Astrocyte (in vitro differentiated cells and primary cell): ENCODE measurements at places on chromosomes 2 and 18. TPM values are rescaled to one million over a fixed set of nuclear protein-coding genes. Genes with fewer than 3 reads are reported as not detected.
A peak's percentile ranks its signal among the peaks of the same experiment; 100 is the strongest.

- DNase-seq, result no peak
- peaks cover 3% of the 10 kb centered on the region for H3K36me3 ChIP-seq
- peaks cover 14% of the 10 kb centered on the region for H3K27me3 ChIP-seq
- H3K4me3 ChIP-seq, result peak overlapping the region; percentile 77
- peaks cover 25% of the 10 kb centered on the region for H3K4me1 ChIP-seq
Measured at GRCh38 chr2:66441581-66442320, 6.8 kb downstream of the MEIS1 start.

GRCh38 chr2:47735136-47735869 is 47.6 kb upstream of the MSH6 start:
- H3K27ac ChIP-seq, result no peak overlapping the region
- DNase-seq, result no peak
- no peak overlapping the region for H3K4me3 ChIP-seq

DNA sequence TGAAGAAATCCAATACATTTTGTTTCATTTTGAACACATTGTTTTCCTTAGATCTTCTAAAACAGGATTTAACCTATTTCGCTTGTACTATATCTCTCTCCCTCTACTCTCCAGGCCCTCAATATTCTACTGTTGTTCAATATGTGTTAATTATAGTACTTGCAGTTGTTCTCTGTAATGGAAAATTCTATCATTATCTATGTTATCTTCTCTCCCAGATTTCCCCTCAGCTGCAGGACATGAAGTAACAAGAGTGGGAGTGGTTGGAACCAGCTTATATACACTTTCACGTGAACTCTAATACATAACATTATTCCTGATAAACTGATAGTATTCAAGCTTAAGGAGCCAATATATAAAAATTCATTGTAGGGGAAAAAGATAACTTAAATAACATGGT is 7.0 kb upstream of the STRN start:
- H3K4me1 ChIP-seq, result no peaks in the 10 kb centered on the region
- H3K27me3 ChIP-seq, result no peaks in the 10 kb centered on the region
- H3K27ac ChIP-seq, result no peak overlapping the region
- H3K36me3 ChIP-seq, result no peaks in the 10 kb centered on the region
- no peak overlapping the region for H3K4me3 ChIP-seq
- DNase-seq, result no peak

DNA sequence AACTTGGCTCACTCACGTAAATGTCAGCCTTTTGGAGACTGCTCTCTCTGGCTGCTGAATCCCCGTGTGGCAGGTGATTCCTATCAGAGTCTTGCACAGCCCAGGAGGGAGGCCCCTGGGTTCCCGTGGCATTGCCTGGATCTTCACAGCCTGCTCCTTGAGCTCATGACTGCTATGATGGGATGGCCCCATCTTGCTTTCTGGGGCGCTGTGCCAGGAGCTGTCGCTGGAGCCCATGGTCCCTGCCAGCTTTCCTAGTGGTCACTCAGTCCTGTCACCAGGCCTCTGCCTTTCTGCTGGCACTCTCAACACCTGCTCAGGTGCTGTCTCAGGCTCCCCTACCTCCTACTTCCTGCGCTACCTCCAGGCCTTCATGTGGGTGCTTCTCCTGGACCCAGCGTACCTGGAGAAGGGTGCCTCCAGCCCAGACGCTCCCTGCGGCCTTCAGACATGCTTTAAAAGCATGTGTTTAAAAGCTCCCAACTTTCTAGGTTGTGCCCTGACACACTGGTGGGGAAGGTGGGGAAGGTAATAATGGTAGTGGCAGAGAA is 110.1 kb downstream of the MCFD2 start:
- H3K36me3 ChIP-seq, result no peaks in the 10 kb centered on the region
- no peak overlapping the region for H3K4me3 ChIP-seq
- H3K4me1 ChIP-seq, result peaks cover 46% of the 10 kb centered on the region

DNA sequence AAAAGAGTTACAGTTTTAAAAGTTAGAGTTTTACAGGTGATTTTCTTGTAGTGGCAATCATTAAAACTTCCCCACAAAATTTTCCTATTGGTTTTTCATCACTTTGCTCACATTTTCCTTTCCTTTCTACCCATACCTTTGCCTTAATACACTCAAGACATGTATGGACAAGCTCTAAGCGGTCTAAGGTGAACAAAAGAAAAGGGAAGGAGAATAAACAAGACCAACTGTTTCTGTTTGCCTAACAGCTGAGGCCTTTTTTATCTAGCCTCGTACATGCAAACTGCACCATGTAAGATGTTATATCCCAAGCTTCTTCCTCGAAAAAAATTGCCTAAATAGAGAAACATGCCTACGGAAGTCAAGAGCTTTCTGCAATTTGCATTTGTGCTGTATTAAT is 33.9 kb upstream of the TBC1D8 start:
- no peak overlapping the region for H3K27ac ChIP-seq
- H3K4me3 ChIP-seq, result no peak overlapping the region
- no peaks in the 10 kb centered on the region for H3K4me1 ChIP-seq
- no peak for DNase-seq
- no peaks in the 10 kb centered on the region for H3K27me3 ChIP-seq

GRCh38 chr2:159557437-159558034 is 58.8 kb downstream of the BAZ2B start:
- no peaks in the 10 kb centered on the region for H3K36me3 ChIP-seq
- no peaks in the 10 kb centered on the region for H3K4me1 ChIP-seq
- H3K27me3 ChIP-seq, result no peaks in the 10 kb centered on the region

- H3K4me1 ChIP-seq, result peaks cover 11% of the 10 kb centered on the region
- no peak overlapping the region for H3K27ac ChIP-seq
Measured at GRCh38 chr2:121386707-121387106, 101.7 kb upstream of the TFCP2L1 start.

GRCh38 chr2:18856765-18857164 is 267.4 kb upstream of the NT5C1B start:
- H3K4me1 ChIP-seq, result no peaks in the 10 kb centered on the region
- no peak overlapping the region for H3K27ac ChIP-seq
- no peaks in the 10 kb centered on the region for H3K27me3 ChIP-seq
- no peaks in the 10 kb centered on the region for H3K36me3 ChIP-seq
- DNase-seq, result no peak

GRCh38 chr2:12685145-12685544 is 31.6 kb upstream of the TRIB2 start:
- no peaks in the 10 kb centered on the region for H3K36me3 ChIP-seq
- H3K4me1 ChIP-seq, result no peaks in the 10 kb centered on the region
- peaks cover 2% of the 10 kb centered on the region for H3K27me3 ChIP-seq
- no peak overlapping the region for H3K27ac ChIP-seq
- H3K4me3 ChIP-seq, result no peak overlapping the region

- H3K4me3 ChIP-seq, result no peak overlapping the region
- no peak overlapping the region for H3K27ac ChIP-seq
- DNase-seq, result no peak
- H3K27me3 ChIP-seq, result no peaks in the 10 kb centered on the region
- no peaks in the 10 kb centered on the region for H3K4me1 ChIP-seq
- no peaks in the 10 kb centered on the region for H3K36me3 ChIP-seq
Measured at GRCh38 chr2:90069290-90069894, 1377.9 kb downstream of the RPIA start.

GRCh38 chr2:10811517-10811916 is 1.1 kb downstream of the PDIA6 start:
- DNase-seq, result no peak
- H3K27ac ChIP-seq, result peak overlapping the region; percentile 80
- H3K4me1 ChIP-seq, result peaks cover 14% of the 10 kb centered on the region

DNA sequence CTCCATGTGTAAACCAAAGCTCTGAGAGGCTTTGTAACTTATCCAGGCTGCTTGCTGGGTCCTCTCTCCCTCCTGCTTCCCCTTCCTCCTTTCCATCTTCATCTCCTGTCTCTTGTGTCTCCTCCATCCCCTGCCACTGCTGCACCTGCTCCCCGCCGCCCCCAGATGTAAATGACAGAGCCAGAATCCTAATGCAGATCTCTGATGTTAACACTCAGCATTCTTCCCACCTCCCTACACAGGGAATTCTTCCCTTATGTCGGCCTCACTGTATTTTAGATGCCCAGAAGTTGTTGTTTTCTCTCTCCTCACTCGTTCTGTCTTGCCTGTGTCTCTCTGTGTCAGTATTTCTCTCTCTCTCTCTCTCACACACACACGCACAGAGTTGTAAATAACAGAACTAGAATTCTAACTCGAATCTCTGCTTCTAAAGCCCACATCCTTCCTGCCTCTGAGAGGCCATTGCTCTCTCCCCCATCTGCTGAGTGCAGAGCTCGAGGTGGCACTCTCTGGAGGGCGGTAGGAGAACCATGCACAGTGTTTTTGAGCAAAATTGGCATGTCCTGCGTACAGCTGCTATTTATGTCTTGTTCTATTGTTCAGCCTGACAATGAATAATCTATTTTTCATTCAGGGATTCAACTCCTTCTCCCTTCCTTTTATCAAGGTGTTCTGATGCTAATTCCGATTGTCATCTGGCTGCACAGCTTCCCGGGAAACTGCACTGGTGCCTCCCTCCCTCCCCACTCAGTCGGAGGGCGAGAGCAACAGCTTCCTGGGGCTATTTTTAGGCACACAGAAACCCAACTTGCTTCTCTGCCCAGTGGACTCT is 219.9 kb downstream of the SH3RF3 start:
- H3K4me3 ChIP-seq, result no peak overlapping the region
- H3K4me1 ChIP-seq, result peaks cover 16% of the 10 kb centered on the region
- peaks cover 3% of the 10 kb centered on the region for H3K27me3 ChIP-seq
- no peak for DNase-seq
- H3K27ac ChIP-seq, result no peak overlapping the region
- no peaks in the 10 kb centered on the region for H3K36me3 ChIP-seq

DNA sequence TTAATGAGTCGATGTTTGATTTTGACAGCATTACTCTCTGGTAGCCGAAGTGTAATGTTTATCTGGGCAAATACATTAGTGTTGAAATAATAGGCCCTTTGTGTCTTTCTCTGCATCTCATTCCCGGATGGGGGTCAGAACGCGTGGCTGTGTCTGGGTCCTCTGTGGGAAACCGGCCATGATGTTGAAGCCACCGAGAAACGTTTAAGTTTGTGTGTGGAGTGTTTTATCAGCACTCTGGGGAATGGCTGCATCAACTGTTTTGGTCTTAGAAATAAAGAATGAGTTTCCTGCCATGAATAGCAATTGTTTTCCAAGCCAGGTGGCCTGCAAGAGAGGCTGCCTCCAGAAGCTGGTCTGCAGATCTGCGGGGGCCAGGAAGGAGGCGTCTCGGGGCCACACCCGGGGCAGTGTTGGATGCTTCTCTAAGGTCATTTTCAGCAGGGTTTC is 69.7 kb downstream of the RNF144A start:
- no peak overlapping the region for H3K27ac ChIP-seq
- H3K4me1 ChIP-seq, result no peaks in the 10 kb centered on the region
- no peaks in the 10 kb centered on the region for H3K36me3 ChIP-seq
- no peak overlapping the region for H3K4me3 ChIP-seq
- DNase-seq, result peak; percentile 33

DNA sequence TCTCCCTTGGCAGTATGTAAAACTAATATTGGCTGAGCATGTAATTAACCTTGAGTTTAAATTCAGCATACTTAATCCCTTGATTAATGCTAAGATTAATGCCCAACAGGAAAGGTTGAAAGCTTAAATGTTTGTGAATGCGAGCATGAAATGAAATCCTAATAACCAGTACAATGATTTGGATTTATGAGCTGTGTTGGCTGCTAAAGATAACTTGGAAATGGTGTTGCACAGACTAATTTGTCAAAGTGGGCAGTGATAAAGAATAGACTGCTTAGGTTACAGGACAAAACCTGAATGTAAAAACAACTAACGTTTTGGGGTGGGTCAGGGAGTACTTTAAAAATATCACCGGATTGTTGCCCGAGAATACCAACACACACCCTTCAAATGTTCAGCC is 70.6 kb downstream of the MGAT5 start:
- no peaks in the 10 kb centered on the region for H3K4me1 ChIP-seq
- H3K27me3 ChIP-seq, result no peaks in the 10 kb centered on the region
- H3K4me3 ChIP-seq, result no peak overlapping the region

- H3K27me3 ChIP-seq, result no peaks in the 10 kb centered on the region
- no peak overlapping the region for H3K4me3 ChIP-seq
- no peaks in the 10 kb centered on the region for H3K36me3 ChIP-seq
- H3K4me1 ChIP-seq, result no peaks in the 10 kb centered on the region
Measured at GRCh38 chr2:211045025-211045424, 488.6 kb downstream of the CPS1 start.

- H3K4me1 ChIP-seq, result peaks cover 22% of the 10 kb centered on the region
- DNase-seq, result peak; percentile 66
- H3K36me3 ChIP-seq, result no peaks in the 10 kb centered on the region
Measured at GRCh38 chr2:209368406-209368805, 55.4 kb upstream of the MAP2 start.

GRCh38 chr2:227643990-227644551 is 22.5 kb upstream of the SCYGR5 start:
- H3K4me3 ChIP-seq, result no peak overlapping the region
- no peak for DNase-seq
- peaks cover 6% of the 10 kb centered on the region for H3K4me1 ChIP-seq

DNA sequence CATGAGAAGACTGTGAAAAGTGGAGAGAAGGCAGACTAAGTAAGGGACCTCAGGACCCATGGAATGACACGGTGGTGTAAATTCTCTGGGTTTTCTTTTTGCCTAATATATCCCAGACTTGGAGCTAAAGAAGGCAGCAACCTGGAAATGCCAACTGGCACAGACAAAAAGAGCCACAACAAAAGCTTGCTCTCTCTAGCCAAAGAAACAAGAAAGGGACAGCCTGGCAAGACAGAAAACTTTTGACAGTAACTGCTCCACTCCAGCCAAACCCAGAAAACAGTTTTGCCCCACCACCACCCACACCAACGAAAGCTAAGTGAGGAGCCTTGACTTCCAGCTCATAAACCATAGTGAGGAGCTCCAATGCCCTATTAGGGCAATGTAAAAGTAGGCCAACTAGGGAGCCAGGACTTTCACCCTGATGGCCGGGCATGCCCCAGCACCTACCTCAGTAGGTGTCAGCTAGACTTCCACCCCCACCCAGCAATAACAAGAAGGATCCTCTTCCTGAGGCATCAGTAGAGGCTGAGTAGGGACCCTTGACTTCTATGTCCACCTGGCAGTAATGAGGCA is 35.5 kb downstream of the PELI1 start:
- no peak overlapping the region for H3K27ac ChIP-seq
- H3K36me3 ChIP-seq, result no peaks in the 10 kb centered on the region
- DNase-seq, result no peak

GRCh38 chr2:41167014-41167413 is 715.1 kb upstream of the SLC8A1 start:
- no peak overlapping the region for H3K4me3 ChIP-seq
- no peaks in the 10 kb centered on the region for H3K27me3 ChIP-seq
- no peaks in the 10 kb centered on the region for H3K36me3 ChIP-seq
- H3K27ac ChIP-seq, result no peak overlapping the region
- H3K4me1 ChIP-seq, result no peaks in the 10 kb centered on the region

The TRIM54 gene
- not detected in 2 replicates for total RNA-seq

The NLRC4 gene
- total RNA-seq, result not detected in 2 replicates

The CCDC148 gene
- 1.4 and 2.4 TPM in 2 replicates for total RNA-seq

The ACP1 gene
- 99.1 and 114 TPM in 2 replicates for total RNA-seq

The ZAP70 gene
- total RNA-seq, result 0.14 and 0.73 TPM in 2 replicates

The SCN9A gene
- 7.8 and 8.7 TPM in 2 replicates for total RNA-seq

The FAM110C gene
- 0.60 and 1.4 TPM in 2 replicates for total RNA-seq

The FAM228A gene
- total RNA-seq, result not detected in 2 replicates

The PSMA8 gene
- total RNA-seq, result not detected in 2 replicates

The SLC8A1 gene
- total RNA-seq, result 33.5 and 34.8 TPM in 2 replicates

The VIT gene
- not detected in 2 replicates for total RNA-seq

The GAREM2 gene
- total RNA-seq, result 2.2 and 4.2 TPM in 2 replicates

The FZD7 gene
- 61.5 and 65.9 TPM in 2 replicates for total RNA-seq

The LINC00305 gene
- total RNA-seq, result not detected in 2 replicates
